ENCODE measurements at places on chromosomes 2 and 18.

DNA sequence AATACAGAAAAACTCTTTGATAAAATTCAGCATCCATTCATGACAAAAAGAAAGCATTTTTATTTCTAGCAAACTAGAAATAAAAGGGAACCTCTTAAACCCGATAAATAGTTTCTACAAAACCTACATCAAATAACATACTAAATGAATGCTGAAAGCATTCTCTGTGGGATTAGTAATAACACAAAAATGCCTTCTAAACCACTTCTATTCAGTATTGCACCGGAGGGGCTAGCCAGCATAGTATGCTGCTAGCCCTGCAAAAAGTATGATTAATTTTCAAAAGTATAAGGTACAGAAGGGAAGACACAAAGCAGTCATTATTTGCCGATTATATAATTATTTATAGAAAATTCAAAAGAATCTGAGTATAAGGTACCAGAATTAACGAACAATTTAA is 145.2 kb downstream of the DTNB start:
- peak; percentile 69 for DNase-seq

GRCh38 chr2:48852938-48853337 is 97.4 kb upstream of the LHCGR start:
- DNase-seq, result peak; percentile 47

DNA sequence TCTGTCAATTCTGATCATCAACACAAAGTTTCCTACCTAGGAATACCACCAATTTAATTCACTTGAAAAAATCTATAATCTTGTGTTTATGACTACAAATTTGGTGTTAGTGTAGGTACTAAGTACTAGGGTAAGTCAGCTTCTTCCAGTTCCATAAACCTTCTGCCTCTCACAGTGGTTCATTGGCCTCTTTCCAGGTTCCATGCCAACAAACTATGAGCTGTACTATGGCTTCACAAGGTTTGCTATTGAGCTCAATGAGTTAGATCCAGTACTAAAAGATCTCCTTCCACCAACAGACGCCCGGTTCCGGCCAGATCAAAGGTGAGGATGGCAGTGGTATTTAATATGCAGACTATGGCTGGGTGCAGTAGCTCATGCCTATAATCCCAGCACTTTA is 58.8 kb downstream of the PRKRA start:
- DNase-seq, result peak; percentile 38

DNA sequence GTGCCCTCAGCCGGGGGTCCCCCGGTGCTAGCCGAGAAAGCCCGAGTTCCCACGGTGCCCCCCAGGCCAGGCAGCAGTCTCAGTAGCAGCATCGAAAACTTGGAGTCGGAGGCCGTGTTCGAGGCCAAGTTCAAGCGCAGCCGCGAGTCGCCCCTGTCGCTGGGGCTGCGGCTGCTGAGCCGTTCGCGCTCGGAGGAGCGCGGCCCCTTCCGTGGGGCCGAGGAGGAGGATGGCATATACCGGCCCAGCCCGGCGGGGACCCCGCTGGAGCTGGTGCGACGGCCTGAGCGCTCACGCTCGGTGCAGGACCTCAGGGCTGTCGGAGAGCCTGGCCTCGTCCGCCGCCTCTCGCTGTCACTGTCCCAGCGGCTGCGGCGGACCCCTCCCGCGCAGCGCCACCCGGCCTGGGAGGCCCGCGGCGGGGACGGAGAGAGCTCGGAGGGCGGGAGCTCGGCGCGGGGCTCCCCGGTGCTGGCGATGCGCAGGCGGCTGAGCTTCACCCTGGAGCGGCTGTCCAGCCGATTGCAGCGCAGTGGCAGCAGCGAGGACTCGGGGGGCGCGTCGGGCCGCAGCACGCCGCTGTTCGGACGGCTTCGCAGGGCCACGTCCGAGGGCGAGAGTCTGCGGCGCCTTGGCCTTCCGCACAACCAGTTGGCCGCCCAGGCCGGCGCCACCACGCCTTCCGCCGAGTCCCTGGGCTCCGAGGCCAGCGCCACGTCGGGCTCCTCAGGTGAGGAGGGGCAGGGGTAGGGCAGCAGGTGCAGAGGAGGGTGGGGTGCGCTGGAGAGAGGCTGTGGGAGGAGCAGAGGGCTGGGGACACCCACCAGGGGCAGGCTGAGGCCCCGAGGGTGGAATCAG is 14.1 kb upstream of the GMPPA start:
- no peak for DNase-seq

DNA sequence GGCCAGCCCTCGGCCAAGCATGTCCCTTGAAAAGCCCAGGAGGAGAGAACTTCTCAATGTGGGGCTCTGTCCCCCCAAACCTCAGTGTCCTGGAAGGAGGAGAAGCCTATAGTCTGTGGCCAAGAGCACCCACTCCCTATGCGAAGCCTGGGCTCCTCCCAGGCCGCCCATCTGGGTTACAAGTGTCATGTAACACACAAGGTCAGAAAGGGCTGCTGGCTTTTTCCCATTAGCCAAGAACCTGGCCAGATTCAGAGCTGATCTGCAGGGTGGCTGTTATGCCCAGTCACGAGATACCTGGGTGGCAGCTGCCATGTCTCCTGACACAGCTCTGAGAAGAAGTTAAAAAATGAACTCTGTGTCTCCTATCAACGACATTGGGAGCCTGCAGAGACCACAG is 170.7 kb downstream of the TNS1 start:
- DNase-seq, result no peak

GRCh38 chr2:74083750-74084149 is 64.0 kb downstream of the BOLA3 start:
- DNase-seq, result no peak

DNA sequence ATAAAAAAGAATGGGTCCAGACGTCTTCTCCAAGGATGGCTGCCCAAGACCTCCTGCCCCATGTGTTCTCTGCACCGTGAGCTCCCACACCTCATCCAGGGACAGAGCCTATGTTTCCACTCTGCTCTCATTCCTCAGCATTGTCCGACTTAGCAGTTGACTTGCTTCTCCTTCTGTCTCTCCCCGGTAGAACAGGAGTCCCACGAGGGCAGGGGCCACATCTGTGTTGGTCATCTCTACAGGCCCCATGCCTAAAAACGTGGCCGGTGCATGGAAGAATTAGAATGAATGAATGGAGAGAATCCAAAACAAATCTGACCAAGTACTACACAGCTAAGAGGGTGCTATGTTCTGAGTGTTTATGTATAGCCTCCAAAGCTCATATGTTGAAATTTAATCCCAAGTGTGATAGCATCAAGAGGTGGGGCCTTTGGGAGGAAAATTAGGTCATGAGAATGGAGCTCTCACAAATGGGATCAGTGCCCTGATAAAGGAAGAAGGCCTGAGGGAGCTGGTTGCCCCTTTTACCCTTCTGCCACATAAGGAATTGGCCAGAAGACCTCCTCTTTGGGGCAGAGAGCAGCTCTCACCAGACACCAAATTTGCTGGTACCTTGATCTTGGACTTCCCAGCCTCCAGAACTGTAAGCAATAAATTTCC is 55.9 kb downstream of the FAM178B start:
- DNase-seq, result no peak

DNA sequence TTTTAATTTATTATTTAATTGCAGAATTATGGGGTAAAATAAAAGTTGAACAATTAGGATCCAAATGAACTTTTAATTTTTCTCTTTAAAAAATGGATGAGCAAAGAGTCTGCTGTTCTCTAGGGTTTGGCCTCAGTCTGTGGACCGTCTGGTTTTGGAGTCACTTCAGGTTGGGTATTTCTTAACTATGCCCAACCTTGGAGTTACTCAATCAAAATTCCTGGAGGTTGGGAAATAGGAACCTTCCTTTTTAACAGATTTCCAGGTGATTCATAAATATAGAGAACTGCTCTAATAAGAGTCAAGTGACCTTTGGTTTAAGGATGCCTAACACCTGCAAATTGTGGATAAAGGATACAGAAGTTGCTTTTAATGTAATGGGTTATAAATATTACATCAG is 241.5 kb upstream of the GCFC2 start:
- DNase-seq, result no peak

- DNase-seq, result peak; percentile 39
These were observed 158.8 kb upstream of the SLC39A10 start for GRCh38 chr2:195498176-195498575.

GRCh38 chr2:161085149-161085548 is 75.1 kb upstream of the TANK start:
- no peak for DNase-seq

- DNase-seq, result no peak
These were observed 47.1 kb upstream of the XIRP2 start for GRCh38 chr2:166841152-166841551.

GRCh38 chr2:44679584-44679983 is 261.9 kb upstream of the SIX3 start:
- no peak for DNase-seq

DNA sequence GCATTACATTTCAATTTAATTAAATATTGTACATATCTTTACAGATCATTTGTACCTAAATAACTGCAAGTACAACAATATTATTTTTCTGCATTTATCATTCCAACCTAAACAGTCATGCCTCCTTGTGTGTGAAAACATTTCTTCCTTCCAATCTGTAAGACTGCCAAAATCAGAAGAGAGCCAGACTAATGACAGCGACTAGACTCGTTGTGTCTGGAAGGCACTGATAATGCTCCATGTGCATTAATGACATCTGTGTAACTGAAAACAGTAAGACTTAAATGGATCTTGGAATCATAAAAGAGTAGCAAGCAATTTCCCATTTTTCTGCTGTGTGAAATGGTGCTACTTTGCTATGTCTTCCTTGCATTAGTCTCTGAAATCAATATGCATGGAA is 278.0 kb upstream of the DSEL start:
- peak; percentile 61 for DNase-seq

DNA sequence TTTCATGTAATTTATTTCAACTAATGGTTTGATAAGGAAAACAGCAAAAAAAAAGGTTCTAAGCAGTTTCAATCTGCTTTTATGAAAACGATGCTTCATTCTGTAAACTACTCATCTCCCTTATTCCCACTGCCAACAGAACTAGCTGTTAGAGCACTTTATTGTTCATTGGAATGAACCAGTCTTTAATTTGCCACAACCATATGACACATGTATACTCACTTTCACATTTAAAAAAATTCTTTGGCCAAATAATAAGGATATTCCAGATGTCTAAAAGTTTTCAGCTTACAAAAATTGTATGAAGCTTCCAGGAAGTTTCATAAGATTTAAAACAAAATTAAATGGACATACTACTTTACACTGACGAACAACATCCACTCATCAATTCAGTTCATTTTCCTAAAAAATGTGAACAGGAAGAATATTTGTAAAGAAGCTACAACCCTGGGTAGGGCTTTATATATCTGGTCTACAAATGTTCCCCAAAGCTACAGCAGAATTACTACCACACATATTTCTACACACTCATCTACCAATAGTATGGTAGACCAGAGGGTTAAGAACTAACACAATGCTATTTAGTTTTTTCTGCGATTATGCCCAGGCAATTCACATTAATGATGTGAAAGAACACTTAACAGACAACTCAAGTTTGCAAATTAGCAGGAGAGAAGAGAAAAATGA is 37.7 kb downstream of the ZNF521 start:
- peak; percentile 44 for DNase-seq

- DNase-seq, result no peak
These were observed 9.6 kb upstream of the NTSR2 start for GRCh38 chr2:11679486-11680181.

DNA sequence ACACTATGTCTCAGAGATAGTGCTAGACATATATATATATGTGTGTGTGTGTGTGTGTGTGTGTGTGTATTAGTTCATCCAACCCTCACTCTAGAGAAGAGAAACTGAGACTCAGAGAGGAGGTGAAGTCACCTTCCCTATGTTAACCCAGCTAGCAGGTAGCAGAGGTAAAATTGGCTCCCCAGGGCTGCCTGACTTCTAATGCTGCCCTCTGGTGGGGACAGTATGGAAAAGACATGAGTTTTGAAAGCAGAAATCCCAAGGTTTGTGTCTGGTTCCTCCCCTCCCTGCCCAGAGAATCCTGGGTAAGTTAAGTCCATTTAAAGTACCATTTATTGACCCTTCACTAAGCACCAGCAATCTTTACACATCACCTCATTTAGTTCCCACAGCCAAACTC is 137.7 kb downstream of the THNSL2 start:
- DNase-seq, result peak; percentile 2

- DNase-seq, result no peak
These were observed 1406.9 kb upstream of the NXPH2 start for GRCh38 chr2:140187086-140187485.

GRCh38 chr2:58227171-58227917 is 13.8 kb downstream of the FANCL start:
- no peak for DNase-seq

DNA sequence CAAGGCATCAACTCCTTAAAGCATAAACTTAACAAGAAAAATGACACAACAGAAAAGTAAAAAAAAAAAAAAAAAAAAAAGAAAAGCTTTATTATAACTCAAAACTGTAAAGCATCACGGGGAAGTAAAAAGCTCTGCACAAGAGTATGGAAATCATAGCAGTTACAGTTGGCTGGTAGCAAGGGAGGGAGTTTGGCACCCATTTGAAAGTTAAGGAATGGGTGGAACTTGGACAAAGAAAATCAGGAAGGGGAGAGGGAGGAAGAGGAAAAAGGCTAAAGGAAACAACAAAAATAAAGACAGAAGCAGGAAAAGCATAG is 8.6 kb downstream of the KLF7 start:
- DNase-seq, result no peak

- peak; percentile 67 for DNase-seq
These were observed 59.4 kb downstream of the DGKD start for GRCh38 chr2:233413559-233414272.

DNA sequence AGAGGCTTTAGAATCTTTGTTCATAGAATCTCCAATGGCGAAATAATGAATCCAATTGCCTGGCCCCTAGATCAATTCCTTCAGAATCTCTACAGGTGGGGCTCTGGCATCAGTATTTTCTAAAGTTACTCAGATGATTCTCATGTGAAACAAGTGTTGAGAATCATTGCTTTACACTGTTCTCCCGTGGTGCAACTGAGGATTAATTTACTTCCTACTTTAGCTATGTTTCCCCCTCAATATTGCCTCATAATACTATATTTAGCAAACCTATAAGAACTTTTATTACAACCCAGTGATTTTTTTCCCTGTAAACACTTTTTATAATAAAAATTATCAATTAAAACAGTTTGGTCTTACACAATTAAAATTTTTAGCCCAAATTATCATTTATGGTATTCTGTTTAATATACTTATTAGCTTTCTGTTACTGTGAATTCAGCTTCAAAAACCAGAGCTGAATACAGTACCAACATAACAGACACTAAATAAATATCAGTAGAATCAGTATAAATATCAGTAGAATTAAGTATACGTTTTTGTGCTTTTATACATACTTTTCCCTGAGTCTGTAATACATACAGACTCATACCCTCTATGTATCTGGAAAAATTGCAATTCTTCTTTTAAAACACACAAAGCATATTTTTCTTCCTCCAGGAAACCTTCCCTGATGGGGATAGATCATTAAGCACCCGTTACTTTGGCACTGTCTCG is 20.8 kb downstream of the SLC38A11 start:
- DNase-seq, result no peak

DNA sequence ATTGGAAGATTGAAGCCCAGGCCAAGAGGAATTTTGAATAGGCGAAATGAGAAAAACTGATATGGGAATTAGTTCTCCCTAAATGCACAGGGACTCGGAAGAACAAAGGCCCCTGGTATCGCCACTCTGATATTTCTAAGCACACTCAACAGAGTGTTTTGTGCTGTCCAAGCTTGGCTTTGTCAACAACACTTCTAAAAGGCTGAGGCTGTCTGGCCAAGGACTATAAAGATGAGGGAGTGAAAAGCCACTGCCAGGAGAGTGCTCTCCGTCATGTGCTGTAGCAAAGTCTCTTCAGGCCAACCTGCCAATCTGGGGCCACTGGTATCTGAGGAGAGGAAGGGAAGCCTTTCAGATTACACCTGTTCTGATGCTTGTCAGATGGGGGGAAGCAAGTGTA is 611.2 kb upstream of the PIK3C3 start:
- DNase-seq, result no peak

All from AG10803 (cell line).